ENCODE measurements at places on chromosomes 3 and 15. TPM values are rescaled to one million over a fixed set of nuclear protein-coding genes. Genes with fewer than 3 reads are reported as not detected.

DNA sequence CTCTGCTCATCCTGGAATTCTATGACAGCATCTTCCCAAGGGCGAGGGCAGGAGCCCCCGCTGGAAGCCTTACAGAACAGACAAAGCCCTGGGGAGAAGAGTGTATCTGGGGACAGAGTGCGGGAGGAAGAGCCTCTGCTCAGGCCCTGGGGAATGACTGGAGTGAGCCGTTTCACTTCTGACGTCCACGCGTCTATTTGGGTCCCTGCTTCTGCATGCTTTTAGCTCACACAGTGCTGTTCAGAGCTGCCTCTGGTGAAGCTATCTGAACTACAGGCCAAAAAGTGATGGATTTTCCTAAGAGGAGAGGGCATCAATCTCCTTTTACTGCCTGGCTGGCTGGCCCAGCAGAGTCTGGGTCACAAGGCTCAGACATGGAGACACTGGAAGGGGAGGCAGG is 311.8 kb downstream of the NTRK3 start:
- H3K36me3 ChIP-seq: no peaks in the 10 kb centered on the region
- DNase-seq: no peak
- no peaks in the 10 kb centered on the region for H3K27me3 ChIP-seq
- H3K27ac ChIP-seq: no peak overlapping the region
- no peak overlapping the region for H3K4me3 ChIP-seq

GRCh38 chr15:34154725-34155204 is 52.9 kb downstream of the PGBD4 start:
- H3K27ac ChIP-seq: no peak overlapping the region
- H3K27me3 ChIP-seq: no peaks in the 10 kb centered on the region
- H3K4me3 ChIP-seq: no peak overlapping the region
- peak; percentile 82 for DNase-seq
- H3K4me1 ChIP-seq: no peaks in the 10 kb centered on the region

DNA sequence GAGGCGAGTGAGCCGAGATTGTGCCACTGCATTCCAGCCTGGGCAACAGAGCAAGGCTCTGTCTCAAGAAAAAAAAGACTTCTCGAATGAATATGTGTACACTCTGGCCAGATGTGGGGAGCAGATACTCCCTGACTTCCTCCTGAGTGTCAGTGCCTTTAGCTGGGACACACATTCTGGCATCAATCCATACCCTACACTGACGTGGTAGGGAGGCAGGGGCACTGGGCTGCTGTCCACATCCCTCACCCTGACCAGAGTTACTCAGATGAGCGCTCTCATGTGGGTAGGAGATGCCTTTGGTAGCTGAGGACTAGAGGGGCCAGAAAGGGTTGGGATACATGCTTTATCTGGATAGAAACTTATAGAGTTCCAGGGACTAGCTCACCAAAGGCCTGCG is 15.6 kb downstream of the LIMD1 start:
- no peak overlapping the region for H3K4me3 ChIP-seq
- H3K4me1 ChIP-seq: no peaks in the 10 kb centered on the region
- H3K27me3 ChIP-seq: no peaks in the 10 kb centered on the region
- no peak for DNase-seq
- no peaks in the 10 kb centered on the region for H3K36me3 ChIP-seq

DNA sequence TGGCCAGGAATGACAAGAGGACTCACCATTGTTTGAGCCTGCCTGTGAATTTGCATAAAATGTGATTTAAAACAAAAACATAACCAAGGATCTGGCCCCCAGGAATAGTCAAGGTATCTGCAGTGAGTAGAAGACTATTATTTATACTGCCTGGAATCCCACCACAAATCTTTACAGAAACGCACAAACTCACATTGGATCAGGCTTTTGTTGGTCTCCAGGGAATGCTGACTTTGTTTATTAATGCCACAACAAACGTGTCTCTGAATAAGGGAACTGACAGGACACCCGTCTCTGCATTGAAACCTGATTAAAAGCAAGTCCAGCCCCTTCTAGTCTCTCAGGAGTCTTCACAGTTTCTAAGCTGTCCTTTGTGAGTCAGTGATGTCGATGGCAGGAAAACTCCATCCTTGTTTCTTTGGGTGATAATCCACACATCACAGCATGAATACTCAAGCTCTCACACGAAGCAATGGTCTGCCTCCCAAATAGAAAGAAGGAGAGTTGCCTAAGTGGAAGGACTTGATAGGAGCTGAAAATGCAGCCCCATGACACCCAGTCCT is 37.7 kb downstream of the CLDN18 start:
- no peaks in the 10 kb centered on the region for H3K27me3 ChIP-seq
- DNase-seq: no peak
- H3K27ac ChIP-seq: no peak overlapping the region
- peaks cover 6% of the 10 kb centered on the region for H3K36me3 ChIP-seq
- no peak overlapping the region for H3K4me3 ChIP-seq

- no peaks in the 10 kb centered on the region for H3K36me3 ChIP-seq
- H3K4me1 ChIP-seq: no peaks in the 10 kb centered on the region
- DNase-seq: no peak
- H3K4me3 ChIP-seq: no peak overlapping the region
- no peaks in the 10 kb centered on the region for H3K27me3 ChIP-seq
Measured at GRCh38 chr3:51522273-51522962, 16.1 kb upstream of the RAD54L2 start.

GRCh38 chr3:79018671-79019136 is 749.1 kb downstream of the ROBO1 start:
- H3K36me3 ChIP-seq: no peaks in the 10 kb centered on the region
- peak; percentile 59 for DNase-seq
- H3K4me1 ChIP-seq: peaks cover 4% of the 10 kb centered on the region
- H3K27me3 ChIP-seq: no peaks in the 10 kb centered on the region
- no peak overlapping the region for H3K27ac ChIP-seq

GRCh38 chr3:158562674-158563073 is 8.3 kb upstream of the MLF1 start:
- no peak overlapping the region for H3K27ac ChIP-seq
- no peak overlapping the region for H3K4me3 ChIP-seq
- no peaks in the 10 kb centered on the region for H3K4me1 ChIP-seq

GRCh38 chr15:43186003-43186353 is 775 bp downstream of the CCNDBP1 start:
- no peaks in the 10 kb centered on the region for H3K36me3 ChIP-seq
- H3K4me1 ChIP-seq: no peaks in the 10 kb centered on the region
- peak overlapping the region; percentile 92 for H3K4me3 ChIP-seq
- H3K27me3 ChIP-seq: no peaks in the 10 kb centered on the region
- H3K27ac ChIP-seq: no peak overlapping the region

DNA sequence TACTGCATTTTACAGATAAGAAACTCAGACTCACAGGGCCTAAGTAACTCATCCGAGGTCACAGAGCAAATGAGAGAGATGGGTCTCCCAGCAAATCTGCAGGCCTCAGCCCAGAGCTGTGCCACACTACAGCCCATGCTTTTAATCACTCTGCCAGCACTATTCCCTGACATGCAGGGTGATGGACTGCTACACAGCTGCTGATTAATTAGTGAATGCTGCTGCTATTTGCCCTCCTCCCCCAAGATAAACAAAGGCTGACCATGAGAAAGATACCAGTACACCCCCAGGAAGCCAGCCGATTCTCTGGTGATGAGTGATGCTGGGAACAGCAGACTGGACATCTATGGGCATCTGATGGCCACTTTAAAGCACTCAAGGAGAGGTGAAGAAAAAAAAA is 39.3 kb downstream of the RFTN1 start:
- no peaks in the 10 kb centered on the region for H3K27me3 ChIP-seq
- H3K27ac ChIP-seq: no peak overlapping the region
- no peak for DNase-seq
- no peaks in the 10 kb centered on the region for H3K4me1 ChIP-seq
- no peak overlapping the region for H3K4me3 ChIP-seq

- no peak for DNase-seq
- H3K4me3 ChIP-seq: no peak overlapping the region
- 0 out of 2 replicates have a peak, but pooled peaks cover 4% of the 10 kb centered on the region for H3K4me1 ChIP-seq
- no peaks in the 10 kb centered on the region for H3K27me3 ChIP-seq
- no peak overlapping the region for H3K27ac ChIP-seq
Measured at GRCh38 chr3:139529662-139530061, 9.9 kb downstream of the RBP1 start.

GRCh38 chr3:128488636-128488990 is 4.4 kb downstream of the GATA2 start:
- H3K27ac ChIP-seq: no peak overlapping the region
- peaks cover 87% of the 10 kb centered on the region for H3K27me3 ChIP-seq
- H3K4me1 ChIP-seq: peaks cover 2% of the 10 kb centered on the region
- no peak for DNase-seq
- no peaks in the 10 kb centered on the region for H3K36me3 ChIP-seq

DNA sequence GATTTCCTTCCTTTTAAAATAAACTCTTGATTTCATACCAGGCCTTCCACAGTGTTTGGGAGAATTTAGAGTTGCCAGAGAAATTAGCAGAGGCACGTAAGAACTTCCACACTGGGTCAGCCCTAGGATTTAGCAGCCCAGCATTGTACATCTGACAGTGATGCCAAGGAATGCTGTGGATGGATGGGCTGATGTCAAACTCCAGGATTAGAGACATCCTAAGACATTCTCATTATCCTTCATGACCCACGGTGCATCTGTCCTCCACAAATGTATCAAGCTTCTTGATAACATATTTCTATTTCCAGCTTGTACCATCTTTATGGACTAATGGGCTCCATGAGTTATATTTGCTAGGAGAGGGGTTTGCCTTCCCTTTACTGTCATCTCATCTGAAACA is 8.0 kb upstream of the TPM1 start:
- no peak overlapping the region for H3K4me3 ChIP-seq
- DNase-seq: no peak
- no peaks in the 10 kb centered on the region for H3K27me3 ChIP-seq
- no peaks in the 10 kb centered on the region for H3K36me3 ChIP-seq
- H3K4me1 ChIP-seq: peaks cover 4% of the 10 kb centered on the region
- no peak overlapping the region for H3K27ac ChIP-seq

DNA sequence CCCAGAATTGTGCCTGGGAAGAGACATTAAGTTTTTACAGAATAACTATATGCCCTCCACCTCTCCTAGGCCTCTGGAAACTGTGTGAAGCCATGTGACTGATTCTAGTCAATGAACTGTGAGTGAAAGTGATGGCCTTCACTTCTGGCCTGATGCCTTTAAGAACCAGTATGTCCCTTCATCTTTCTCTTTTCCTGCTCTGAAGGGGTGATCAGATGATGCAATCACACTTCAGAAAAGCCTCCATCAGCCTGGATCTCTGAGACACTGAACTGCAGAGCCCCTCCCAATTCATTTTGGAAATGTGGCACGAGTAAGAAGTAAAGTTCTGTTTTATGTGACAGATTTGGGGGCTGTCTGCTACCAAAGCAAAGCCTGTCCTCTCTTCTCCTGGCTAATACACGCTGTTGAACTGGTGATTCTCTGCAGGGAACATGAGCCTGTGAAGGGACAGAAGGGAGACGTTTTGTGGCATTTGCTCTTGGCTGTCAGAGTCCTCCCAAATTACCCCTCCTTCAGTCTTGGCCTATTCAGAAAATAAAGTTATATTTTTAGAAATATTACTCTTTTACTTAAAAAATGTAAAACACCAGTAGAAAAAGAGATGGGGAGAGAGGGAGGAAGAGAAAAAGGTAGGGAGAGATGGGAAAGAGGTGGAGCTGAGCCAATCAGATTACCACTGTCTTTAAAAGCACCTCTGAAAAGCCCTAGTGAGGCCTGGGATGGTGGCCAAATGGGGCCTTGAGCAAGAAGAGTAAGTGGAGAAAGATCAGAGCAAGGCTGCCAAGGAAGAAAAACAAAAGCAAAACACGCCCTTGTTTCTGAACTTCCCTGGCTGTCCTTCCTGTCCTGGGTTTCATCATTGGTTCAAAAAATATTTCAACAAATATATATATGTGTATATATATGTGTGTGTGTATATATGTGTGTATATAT is 40.9 kb upstream of the RYK start:
- no peaks in the 10 kb centered on the region for H3K36me3 ChIP-seq
- H3K4me3 ChIP-seq: no peak overlapping the region
- no peaks in the 10 kb centered on the region for H3K27me3 ChIP-seq
- H3K27ac ChIP-seq: no peak overlapping the region

- no peak for DNase-seq
- peaks cover 14% of the 10 kb centered on the region for H3K36me3 ChIP-seq
- H3K27ac ChIP-seq: peak overlapping the region; percentile 62
- H3K4me3 ChIP-seq: no peak overlapping the region
Measured at GRCh38 chr3:172138193-172138537, 98.8 kb downstream of the FNDC3B start.

GRCh38 chr3:195172039-195172684 is 98.8 kb downstream of the XXYLT1 start:
- peaks cover 8% of the 10 kb centered on the region for H3K36me3 ChIP-seq
- no peak overlapping the region for H3K4me3 ChIP-seq
- no peak overlapping the region for H3K27ac ChIP-seq
- H3K27me3 ChIP-seq: no peaks in the 10 kb centered on the region
- DNase-seq: no peak

DNA sequence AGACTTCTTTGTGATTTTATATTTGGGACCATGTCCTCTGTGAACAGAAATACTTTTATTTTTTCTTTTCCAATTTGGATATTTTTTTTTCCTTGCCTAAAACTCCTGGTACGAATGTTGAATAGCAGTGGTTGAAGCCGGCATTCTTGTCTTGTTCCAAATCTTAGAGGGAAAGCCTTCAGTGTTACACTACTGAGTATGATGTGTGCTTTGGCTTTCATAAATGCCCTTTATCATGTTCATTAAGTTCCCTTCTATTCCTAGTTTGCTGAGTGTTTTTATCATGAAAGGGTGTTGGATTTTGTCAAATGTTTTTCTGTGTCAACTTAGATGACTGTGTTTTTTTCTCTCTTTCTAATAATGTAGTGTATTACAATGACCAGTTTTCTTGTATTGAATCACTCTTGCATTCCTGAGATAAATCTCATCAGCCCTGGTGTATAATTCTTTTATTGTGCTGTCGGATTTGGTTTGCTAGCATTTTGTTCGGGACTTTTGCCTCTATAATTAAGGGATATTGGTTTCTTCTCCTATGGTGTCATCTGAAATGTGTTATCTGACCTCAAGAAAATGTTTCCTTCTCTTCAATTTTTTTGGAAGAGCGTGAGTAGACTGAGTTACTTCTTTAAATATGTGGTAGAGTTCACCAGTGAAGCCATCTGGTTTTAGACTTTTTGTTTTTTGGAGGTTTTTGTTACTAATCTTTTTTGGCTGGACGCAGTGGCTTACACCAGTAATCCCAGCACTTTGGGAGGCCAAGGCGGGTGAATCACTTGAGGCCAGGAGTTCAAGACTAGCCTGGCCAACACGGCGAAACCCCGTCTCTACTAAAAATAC is 33.3 kb downstream of the MAP1A start:
- peaks cover 12% of the 10 kb centered on the region for H3K36me3 ChIP-seq
- no peaks in the 10 kb centered on the region for H3K27me3 ChIP-seq
- H3K4me1 ChIP-seq: no peaks in the 10 kb centered on the region
- no peak overlapping the region for H3K27ac ChIP-seq
- no peak overlapping the region for H3K4me3 ChIP-seq

GRCh38 chr3:170740726-170741591 is 129.0 kb downstream of the RPL22L1 start:
- H3K27ac ChIP-seq: no peak overlapping the region
- H3K4me1 ChIP-seq: no peaks in the 10 kb centered on the region
- no peaks in the 10 kb centered on the region for H3K27me3 ChIP-seq
- peaks cover 6% of the 10 kb centered on the region for H3K36me3 ChIP-seq
- H3K4me3 ChIP-seq: no peak overlapping the region

BNC1 gene
- total RNA-seq: not detected

LIPC gene
- not detected for total RNA-seq

CFAP20DC gene
- total RNA-seq: 4.5 TPM

SLC51A gene
- total RNA-seq: 5.6 TPM

SCAP gene
- total RNA-seq: 101 TPM

GUCA1C gene
- not detected for total RNA-seq

ADGRG7 gene
- not detected for total RNA-seq
